ENCODE measurements at places on chromosomes 4 and X.

GRCh38 chr4:161767116-161767515 lies 396.7 kb downstream of the FSTL5 start:
- no peaks in the 10 kb centered on the region for H3K27me3 ChIP-seq
- H3K4me3 ChIP-seq, result no peak overlapping the region
- no peak for DNase-seq
- H3K4me1 ChIP-seq, result no peaks in the 10 kb centered on the region

DNA sequence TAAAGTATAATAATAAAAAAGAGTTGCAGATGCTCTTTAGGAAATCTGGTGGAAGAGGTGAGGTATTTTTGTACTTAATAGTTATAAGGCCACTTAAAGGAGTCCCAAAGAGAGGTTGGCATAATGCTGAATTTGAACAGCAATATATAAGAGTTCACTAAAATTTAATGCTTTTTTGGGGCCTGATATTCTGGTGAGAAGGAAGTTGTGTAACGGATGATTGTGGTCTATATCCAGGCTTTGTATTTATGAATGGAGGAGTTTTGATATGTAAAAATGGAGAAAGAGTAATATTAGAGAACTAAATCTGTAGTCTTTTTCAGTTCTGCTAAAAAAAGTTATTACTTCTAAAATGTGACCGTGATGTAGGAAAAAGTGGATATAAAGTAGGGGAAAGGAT lies 20.4 kb downstream of the BMP2K start:
- H3K4me3 ChIP-seq, result no peak overlapping the region
- no peak for DNase-seq
- H3K4me1 ChIP-seq, result no peaks in the 10 kb centered on the region
- H3K36me3 ChIP-seq, result peaks cover 9% of the 10 kb centered on the region
- no peak overlapping the region for H3K27ac ChIP-seq
- no peaks in the 10 kb centered on the region for H3K27me3 ChIP-seq

- no peak overlapping the region for H3K27ac ChIP-seq
- H3K4me1 ChIP-seq, result peaks cover 14% of the 10 kb centered on the region
- DNase-seq, result no peak
- no peaks in the 10 kb centered on the region for H3K27me3 ChIP-seq
These were observed 293.2 kb upstream of the SLC7A11 start for GRCh38 chr4:138535316-138535715.

DNA sequence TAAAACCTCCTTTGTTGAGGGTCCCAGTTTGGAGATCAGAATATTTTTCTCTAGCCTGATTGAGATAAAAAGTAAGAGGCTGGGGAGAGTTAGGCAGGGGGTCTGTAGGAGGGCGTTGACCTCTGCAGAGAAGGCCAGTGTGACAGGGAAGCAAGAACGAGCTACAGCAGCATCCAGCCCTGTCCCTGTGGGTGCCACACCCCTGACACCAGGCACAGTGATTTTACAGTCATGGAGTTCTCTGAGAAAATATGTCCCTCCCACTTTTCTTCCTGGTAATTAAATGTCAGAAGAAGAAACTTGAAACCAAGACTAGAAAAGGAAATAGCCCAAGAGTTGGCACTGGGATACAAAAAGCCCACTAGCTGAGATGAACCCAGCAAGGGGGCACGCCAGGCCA lies 25.0 kb upstream of the HELT start:
- DNase-seq, result no peak
- H3K4me3 ChIP-seq, result no peak overlapping the region
- no peak overlapping the region for H3K27ac ChIP-seq
- H3K27me3 ChIP-seq, result peaks cover 4% of the 10 kb centered on the region
- H3K4me1 ChIP-seq, result peaks cover 2% of the 10 kb centered on the region

DNA sequence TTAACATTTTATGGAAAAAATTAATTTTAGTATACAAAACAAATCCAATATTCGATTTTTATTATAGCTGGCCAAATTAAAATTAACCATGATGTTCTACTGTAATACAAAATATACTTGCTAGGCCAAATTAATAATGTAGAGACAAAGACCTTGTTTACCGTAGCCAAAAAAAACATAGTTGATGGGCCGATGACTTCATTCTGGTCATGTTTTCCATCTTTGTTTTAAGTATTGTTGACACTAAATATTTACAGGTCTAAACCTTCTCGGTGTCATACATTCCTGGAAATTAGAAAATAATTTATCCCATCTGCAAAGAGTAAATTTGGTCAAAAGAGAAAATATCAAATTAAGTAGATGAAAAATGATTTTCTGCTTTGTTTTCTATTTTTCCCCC lies 698.5 kb downstream of the GRID2 start:
- no peaks in the 10 kb centered on the region for H3K27me3 ChIP-seq
- H3K27ac ChIP-seq, result no peak overlapping the region
- H3K4me3 ChIP-seq, result no peak overlapping the region
- no peaks in the 10 kb centered on the region for H3K4me1 ChIP-seq
- DNase-seq, result no peak

- no peaks in the 10 kb centered on the region for H3K36me3 ChIP-seq
- H3K4me1 ChIP-seq, result no peaks in the 10 kb centered on the region
- no peaks in the 10 kb centered on the region for H3K27me3 ChIP-seq
- H3K27ac ChIP-seq, result no peak overlapping the region
- no peak for DNase-seq
These were observed 9.7 kb downstream of the GIMD1 start for GRCh38 chr4:106358899-106359298.

DNA sequence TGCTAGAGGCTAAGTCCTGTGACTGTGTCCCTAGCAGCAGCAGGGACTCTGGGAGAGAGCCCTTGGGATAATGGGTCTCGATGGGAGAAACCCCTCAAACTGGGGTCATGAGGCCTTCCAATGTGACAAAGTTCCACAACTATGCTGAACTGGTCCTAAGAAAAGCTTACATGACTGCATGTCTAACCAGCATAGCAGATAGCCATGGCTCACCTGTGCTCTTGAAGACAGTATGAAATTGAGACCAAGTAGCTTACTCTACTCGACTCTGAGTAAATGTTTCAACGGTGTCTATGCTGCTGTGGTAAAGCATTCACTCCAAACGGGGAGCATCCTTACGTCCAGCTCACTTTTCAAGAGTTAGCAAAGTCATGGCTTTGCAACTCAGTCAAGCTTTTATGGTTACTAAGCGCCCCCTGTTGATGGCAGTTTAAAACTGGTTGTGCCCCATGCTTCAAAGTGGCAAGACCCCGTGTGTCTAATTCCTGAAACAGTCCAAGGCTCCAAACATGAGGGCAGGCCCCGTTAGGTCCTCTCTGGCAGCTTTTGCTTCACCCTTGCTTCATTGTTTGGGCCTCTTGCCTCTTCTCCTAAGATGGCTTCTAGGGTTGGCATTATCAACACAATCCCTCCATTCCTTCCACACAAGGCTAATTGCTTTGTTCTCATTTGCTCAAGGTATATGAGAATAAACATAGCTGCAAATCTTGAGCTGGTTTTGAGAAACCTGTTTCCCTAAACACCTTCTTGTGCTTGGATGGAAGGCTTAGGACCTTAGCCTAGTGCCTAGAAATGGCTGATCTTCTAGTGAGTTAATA lies 46.6 kb downstream of the CCNG2 start:
- H3K4me1 ChIP-seq, result peaks cover 11% of the 10 kb centered on the region
- DNase-seq, result peak; percentile 59
- H3K27me3 ChIP-seq, result peaks cover 2% of the 10 kb centered on the region
- no peak overlapping the region for H3K4me3 ChIP-seq
- no peaks in the 10 kb centered on the region for H3K36me3 ChIP-seq

DNA sequence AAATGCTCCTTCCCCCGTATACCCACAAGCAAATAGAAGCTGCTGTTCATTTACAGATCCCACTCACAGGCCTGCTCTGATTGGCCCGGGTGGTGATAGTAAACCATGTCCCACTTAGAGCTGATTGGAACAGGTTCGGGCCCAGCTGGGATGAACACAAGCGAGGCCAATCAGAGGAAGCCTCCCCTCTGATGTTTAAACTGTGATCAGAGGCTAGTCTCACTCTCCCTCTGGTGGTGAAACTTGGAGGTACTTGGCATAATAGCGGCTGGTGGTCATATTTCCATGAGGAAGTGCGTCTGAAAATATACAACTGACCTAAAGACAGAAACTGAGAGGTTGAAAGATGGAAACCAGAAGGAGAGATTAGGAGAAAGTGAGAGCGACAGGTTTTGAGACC lies 51.5 kb upstream of the TRPC3 start:
- H3K27ac ChIP-seq, result no peak overlapping the region
- H3K36me3 ChIP-seq, result no peaks in the 10 kb centered on the region
- H3K4me1 ChIP-seq, result no peaks in the 10 kb centered on the region
- no peak for DNase-seq
- no peak overlapping the region for H3K4me3 ChIP-seq
- H3K27me3 ChIP-seq, result peaks cover 48% of the 10 kb centered on the region

- no peak overlapping the region for H3K4me3 ChIP-seq
- no peak for DNase-seq
- no peak overlapping the region for H3K27ac ChIP-seq
- no peaks in the 10 kb centered on the region for H3K36me3 ChIP-seq
- peaks cover 3% of the 10 kb centered on the region for H3K27me3 ChIP-seq
- no peaks in the 10 kb centered on the region for H3K4me1 ChIP-seq
These were observed 145.4 kb upstream of the RXFP1 start for GRCh38 chr4:158376106-158376840.

DNA sequence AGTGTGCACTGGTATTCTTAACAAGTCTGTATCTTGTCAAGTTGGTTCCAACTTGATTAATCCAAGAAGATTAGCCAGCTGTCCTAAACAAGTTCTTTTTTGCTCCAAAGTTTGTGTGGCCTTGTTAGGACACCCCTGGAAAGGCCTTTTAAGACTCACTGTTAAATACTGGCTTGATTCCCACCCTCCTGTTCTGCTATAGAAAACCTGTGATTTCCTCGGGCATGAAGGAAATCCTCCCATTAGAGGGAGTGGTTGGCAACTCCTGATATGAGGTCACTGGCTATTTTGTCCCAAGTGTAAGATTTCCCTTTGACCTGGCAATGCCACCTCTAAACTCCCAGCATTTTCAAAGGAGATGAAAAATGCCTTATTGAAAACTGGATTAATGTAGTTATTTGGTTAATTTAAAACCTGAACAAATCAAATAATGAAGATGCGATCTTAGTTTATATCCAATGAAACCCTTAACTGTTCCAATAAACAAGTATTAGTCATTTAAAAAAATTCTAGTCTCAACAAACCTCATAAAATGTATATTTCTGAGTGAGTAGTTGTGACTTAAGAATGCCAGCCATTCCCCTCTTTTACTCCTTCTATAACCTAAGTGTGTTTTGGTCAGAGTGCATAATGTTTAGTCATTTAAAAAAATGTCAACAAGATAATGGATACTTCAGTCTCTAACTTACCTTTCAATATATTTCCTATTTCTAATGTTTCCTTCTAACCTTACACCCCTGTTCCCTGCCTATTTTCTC lies 94.4 kb downstream of the NPNT start:
- DNase-seq, result no peak
- H3K27me3 ChIP-seq, result no peaks in the 10 kb centered on the region
- H3K4me1 ChIP-seq, result no peaks in the 10 kb centered on the region
- H3K27ac ChIP-seq, result no peak overlapping the region
- no peak overlapping the region for H3K4me3 ChIP-seq
